ENCODE measurements at places on chromosomes 12 and 14. TPM values are rescaled to one million over a fixed set of nuclear protein-coding genes. Genes with fewer than 3 reads are reported as not detected.

Gene PRIM1
- 2.1 TPM for total RNA-seq

Gene PAH
- total RNA-seq, result not detected

Gene IKZF4
- total RNA-seq, result 2.6 TPM

Gene EEF1AKMT3
- total RNA-seq, result 9.0 TPM

Gene COCH
- total RNA-seq, result 0.20 TPM

Gene SLC35F4
- not detected for total RNA-seq

Measured in cardiac ventricle fibroblast (primary cell).